ENCODE measurements at places on chromosomes 2 and 18.

DNA sequence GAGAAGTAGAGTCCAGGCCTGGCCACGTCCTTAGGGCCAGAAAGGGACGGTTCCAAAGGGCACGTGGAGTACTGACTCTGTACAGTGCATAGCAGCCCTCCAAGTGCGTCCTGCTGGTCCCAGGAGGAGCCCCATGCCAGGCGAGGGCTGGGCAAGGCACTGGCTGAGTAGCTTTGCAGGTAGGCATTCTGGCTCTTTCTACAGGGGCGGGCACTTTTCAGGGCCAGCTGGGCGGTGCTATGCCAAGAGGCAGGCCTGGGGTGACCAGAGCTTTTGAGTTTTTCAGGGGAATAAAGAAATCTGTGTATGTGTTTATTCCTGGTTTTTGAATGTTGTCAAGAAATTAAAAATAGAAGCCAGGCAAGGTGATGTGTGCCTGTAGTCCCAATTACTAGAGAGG lies 15.4 kb upstream of the GLI2 start:
- no peak for DNase-seq

- DNase-seq = no peak
These were observed 508 bp upstream of the TUBA4B start for GRCh38 chr2:219252570-219252899.

- no peak for DNase-seq
These were observed 9.9 kb upstream of the CDK15 start for GRCh38 chr2:201796478-201796865.

DNA sequence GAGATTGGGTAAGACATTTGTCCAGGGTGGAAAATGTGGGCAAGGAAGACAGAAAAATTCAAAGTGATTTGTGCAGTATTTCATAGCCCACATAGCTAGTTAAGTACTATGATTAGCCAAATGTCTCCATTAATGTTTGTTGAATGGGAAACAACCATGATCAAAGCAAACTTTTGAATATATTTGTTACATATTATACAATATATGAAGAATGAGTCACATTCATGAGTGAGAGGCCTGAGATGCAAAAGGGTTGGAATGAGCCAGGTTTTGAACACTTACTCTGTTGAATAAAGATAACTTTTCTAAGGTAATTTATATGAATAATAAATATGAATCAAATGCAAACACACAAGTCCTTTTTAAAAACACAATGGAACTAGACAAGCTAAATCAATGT lies 984.5 kb upstream of the CDH2 start:
- DNase-seq = no peak

GRCh38 chr2:234625626-234626250 lies 128.9 kb upstream of the ARL4C start:
- no peak for DNase-seq

DNA sequence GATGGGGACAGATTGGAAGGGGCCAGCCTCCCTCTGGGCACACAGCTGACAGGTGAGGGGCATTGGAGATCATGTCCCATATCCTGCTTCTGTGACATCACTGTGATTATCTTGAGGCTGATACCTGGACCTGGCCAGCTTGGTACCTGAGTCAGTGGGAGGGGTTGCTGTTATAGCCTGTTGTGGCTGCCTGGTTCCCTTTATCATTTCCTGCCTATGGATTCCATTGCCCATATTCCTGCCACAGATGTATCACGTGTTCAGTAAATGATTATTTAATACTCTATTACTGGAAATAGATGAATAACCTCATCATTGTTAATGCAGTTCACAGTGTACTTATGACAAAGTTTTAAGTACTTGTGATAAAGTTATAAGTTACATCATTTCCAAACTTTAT lies 7.8 kb upstream of the SCYGR1 start:
- DNase-seq = no peak

GRCh38 chr2:102473631-102474030 lies 605 bp downstream of the SLC9A4 start:
- no peak for DNase-seq

GRCh38 chr2:236569573-236569973 lies at the start of gene ACKR3:
Gene ACKR3, plus strand, starts transcription at chr2:236569825. Its CDS starts 10,641 bp downstream, at chr2:236580466.
- peak; percentile 60 for DNase-seq

GRCh38 chr2:51981783-51982182 lies 949.9 kb upstream of the NRXN1 start:
- DNase-seq = no peak

DNA sequence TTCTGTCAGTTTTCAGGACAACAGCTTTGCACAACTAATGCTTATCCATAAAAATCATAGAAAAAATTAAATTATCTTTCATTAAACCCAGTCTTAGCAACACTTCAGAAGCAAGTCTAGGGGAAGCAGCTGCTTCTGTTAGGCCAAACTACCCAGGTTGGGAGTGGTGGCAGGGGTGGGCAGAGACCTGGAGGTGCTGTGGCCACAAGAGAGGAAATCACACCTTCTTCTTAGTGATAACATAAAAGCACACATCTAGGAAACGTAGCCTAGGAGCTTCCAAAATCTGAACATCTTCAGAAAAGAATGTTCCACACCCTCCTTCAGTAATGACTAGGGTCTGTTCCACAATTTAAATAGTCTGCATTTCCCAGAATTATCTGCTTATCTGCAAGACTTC lies 32.3 kb upstream of the FRZB start:
- DNase-seq = no peak

GRCh38 chr18:70826571-70826970 lies 537.7 kb downstream of the SOCS6 start:
- no peak for DNase-seq

GRCh38 chr2:70443726-70444125 lies 109.9 kb downstream of the TGFA start:
- DNase-seq = no peak

GRCh38 chr18:48832938-48833700 lies 117.6 kb downstream of the SMAD7 start:
- DNase-seq = no peak

DNA sequence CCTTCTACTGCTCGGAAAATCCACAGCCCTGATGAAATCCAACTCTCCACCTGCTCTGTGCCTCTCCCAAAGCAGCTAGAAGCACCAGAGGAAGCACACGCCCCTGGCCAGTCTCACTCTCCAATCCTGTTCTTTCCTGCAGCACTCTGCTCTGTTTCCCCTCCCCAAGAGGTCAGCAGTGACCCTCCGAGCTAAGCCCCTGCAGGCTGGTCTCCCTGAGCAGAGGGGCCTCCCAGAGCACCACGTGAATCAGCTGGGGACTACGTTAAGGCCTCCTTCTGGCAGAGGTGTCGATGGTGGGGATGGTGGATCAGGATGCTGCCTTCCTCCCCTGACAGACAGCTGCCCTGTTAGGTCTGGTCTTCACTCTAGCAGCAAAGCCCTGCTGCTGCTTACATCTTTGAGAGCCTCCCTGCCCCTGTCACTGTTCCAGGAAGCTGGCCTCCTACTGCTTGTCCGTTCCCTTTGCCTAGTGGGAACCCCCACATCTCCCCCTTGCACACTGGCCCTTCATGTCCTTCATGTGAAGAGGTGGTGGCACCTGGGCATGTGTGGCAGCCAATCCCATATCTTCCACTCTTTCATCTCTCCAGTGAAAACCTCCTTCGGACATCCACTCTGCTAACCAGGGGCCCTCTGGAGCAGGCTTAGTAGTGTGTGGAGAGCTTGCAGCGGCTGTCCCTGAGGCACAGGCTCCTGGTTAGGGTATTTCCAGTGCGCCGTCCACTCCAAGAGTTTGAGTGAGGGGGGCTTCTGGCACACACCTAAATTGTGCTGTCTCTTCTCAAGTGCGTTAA lies 307.5 kb upstream of the HS6ST1 start:
- DNase-seq = no peak

GRCh38 chr2:69724540-69725159 lies 17.3 kb upstream of the ANXA4 start:
- peak; percentile 13 for DNase-seq

DNA sequence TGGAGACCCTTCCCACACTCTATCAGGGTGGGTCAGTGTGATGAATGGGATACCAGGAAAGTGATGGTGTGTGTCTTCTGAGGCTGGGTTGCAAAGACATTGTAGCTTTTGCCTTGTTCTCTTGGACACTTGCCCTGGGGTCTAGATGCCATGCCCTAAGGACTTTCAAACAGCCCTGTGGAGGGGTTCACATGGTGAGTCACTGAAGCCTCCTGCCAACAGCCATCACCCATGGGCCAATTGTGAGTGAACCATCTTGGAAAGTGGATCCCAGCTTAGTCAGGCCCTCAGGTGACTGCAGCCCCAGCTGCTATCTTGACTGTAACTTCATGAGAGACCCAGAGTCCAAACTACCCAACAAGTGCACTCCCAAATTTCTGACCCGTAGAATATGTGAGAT lies 25.8 kb upstream of the IGFBP5 start:
- DNase-seq = no peak

- DNase-seq = no peak
These were observed 107.7 kb downstream of the ATL2 start for GRCh38 chr2:38269421-38269820.

- peak; percentile 76 for DNase-seq
These were observed 90.9 kb downstream of the PLA2R1 start for GRCh38 chr2:159971365-159972152.

DNA sequence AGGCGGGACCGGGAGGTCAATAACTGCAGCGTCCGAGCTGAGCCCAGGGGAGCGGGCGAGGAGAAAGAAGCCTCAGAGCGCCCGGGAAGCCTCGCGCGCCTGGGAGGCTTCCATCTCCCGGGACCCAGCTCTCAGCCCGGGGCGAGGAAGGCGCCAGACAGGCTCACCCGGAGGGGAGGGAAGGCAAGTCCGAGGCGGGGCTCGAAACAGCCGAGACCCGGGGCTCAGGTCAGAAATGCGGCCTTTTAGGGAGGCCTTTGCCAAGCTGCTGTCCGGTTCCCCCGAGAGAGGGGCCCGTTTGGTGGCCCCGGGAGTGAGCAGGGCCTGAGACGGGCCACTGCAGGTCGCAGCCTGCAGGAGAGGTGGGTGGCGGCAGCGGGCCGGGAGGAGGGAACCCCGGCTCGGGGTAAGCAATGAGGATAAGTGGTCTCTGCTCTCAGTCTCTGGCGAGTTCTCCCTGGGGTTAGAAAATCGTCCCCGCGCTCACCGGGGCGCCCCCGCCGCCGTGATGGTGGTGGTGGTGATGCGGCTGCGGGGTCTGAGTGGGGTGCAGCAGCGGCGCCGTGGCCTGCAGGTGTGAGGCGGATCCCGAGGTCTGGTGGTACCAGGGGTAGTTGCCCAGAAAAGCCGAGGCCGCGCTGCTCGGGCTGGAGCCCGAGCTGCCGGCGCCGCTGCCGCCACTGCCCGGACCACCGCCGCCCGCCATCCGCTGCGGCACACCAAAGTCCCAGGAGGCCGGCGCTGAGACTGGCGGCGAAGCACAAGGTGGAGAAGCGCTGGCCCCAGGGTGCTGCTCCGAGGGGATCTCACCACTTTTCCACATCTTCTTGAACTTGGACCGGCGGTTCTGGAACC lies 2.4 kb downstream of the DLX2 start:
- DNase-seq = no peak

GRCh38 chr2:236887953-236888793 lies 197.5 kb upstream of the COPS8 start:
- no peak for DNase-seq

GRCh38 chr2:176821350-176821749 lies 391.2 kb upstream of the HNRNPA3 start:
- DNase-seq = no peak
